ENCODE measurements at places on chromosomes 5 and 9.

DNA sequence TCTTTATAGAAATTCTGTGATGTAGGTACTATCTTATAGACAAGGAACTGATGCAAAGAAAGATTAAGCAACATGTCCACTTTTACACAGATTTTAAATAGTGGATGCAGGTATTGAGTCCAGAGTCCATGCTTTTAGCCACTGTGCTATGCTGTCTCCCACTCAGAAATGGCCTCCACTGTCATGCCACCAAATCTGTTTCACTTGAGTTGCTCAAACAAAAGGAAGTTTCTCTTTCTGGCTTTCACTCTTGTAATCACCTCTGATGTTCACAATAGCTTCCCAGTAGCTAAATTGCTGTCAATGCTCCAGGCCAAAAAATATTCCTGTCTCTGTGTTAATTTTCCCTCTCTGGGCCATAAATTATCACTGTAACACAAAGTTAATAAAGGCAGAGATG lies 77.0 kb upstream of the RASA1 start:
- DNase-seq: peak; percentile 50

DNA sequence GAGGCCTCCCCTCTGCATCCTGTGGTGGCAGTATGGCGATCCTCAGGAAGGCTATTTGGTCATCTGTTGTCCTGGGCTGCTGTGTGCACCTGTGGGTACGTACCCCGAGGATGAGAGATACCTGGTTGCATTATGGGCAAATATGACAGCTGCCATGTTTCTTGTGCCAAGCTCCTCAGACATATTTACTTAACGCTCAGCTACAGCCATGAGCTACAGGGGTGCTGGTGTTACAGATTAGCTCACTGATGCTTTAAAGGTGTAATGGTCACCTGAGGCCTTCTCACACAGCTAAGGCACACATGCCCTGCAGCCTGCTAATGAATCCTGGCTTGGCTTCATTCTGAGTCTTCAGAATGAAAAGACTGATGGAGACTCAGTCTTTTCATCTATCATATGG lies 12.0 kb downstream of the NDST1 start:
- no peak for DNase-seq

DNA sequence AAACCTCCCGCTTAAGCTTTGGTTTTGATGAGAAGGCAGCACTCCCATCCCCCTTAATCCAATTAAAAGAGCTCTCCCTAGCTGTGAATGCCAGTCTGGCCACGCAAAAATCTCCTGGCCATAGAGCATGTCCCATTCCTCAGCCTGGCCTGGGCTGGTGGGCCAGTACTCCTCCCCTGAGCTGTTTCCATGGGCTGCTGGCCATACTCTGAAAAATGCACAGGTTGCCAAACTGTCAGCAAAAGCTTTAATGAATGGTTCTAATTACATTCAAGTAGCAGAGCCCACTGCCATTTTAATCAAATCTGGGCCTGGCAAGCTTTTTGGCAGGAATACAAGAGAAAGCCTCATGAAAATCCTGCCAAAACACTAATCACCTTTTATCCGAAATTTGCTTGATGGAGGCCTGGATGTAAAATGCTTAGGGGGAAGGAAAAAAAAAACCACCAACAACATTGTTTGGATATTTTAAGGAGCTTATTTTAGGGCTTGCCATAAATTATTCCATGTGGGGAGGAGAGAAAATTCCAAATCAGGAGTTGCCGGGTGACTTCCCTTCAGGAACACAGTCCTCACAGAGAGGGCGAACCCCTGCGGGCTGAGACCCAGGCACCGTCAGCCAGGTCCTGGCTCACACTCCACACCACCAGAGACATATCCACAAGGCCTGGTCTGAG lies 243.3 kb downstream of the SEC61B start:
- no peak for DNase-seq

DNA sequence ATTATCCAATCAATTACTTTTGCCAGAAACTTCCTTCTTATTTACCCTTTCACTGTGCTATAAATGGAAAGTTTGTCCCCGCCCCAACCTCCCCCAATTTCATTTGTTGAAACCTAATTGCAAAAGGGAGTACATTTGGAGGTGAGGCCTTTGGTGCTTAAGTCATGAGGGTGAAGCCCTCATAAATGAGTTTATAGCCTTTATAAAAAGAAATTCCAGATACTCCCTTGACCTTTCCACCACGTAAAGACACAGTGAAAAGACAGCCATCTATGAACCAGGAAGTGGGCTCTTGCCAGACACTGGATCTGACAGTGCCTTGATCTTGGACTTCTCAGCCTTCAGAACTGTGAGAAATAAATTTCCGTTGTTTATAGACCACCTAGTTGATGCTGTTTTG lies 82.3 kb downstream of the NUDT12 start:
- no peak for DNase-seq

Data from GM12865 (cell line).